ENCODE measurements at places on chromosomes 4 and X. TPM values are rescaled to one million over a fixed set of nuclear protein-coding genes. Genes with fewer than 3 reads are reported as not detected.
A peak's percentile ranks its signal among the peaks of the same experiment; 100 is the strongest.

DNA sequence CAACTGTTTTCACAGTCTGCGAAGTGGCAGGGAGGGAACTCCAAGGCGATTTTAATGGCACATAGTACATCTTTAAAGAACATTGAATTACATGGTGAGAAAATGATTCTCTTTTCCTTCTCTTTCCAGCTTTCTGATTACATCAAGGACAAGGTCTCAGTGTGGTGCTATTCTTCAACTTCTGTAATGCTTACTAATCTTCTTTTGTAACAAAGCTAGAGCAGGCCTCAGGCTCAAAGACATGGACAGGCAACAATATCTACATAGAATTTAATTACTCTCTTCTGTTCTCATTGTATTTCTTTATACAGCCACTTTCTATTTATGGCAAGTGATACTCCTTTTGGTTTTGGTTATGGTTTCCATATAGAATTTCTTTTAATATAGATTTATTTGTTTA, 48.4 kb downstream of the RTL5 start:
- ATAC-seq, result no peak

TKTL2 gene
- total RNA-seq, result not detected

KLHL15 gene
- 2.1 TPM for total RNA-seq

- no peak for ATAC-seq
Measured at GRCh38 chr4:124431653-124432192, 280.8 kb downstream of the ANKRD50 start.

DNA sequence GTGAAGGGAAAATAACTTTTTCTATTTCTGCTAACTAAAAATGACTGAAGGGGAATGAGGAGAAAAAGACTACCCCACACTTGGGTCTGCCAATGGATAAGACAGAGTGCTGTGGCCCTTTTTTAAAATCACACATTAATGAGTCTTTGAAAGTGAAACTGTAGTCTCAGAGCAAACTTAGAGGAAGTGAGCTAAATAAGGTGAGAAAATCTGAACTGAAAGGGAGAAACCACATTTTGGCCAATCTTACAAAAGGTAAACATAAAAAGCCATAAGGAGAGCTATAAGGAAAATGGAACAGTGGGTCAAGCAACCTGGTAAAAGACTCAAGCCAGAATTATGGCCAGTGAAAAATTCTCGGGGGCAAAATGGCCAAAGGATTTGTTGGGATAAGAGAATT, 755.1 kb upstream of the IGFBP7 start:
- no peak for ATAC-seq

DNA sequence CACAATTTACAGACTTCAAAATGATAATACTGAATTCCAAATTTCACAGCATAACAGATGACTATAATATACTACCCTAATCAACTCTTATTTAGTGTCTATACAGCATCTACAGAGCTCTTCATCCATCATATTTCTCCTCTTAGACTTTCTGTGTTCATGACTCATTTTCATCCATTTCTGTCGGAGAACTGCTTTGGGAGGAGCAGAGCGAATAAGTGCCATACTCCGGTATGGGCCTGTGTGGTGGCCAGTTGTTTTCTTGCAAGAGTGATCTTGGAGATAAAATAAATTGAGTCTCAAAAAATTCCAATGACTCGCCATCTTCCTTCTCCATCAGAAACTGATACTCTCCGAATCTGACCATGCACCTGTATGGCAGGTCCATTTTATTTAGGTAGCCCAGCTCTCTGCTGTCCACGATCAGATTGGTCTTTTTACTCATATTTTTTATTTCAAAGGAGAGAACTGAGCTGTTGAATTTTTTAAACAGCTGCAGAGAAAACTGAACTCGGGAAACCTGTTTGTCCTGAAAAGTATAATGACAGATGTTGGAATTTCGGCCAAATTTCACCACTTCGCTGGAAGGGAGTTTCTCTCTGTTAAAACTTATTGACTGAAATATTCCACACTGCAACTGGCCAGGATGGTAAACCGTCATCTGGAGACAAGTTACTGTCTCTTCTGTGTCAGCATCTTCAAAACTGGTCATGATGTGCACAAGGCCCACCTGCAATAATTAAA, 7.8 kb downstream of the TIFA start:
- peak; percentile 27 for ATAC-seq

GALNTL6 gene
- not detected for total RNA-seq

ERAS gene
- total RNA-seq, result not detected

DNA sequence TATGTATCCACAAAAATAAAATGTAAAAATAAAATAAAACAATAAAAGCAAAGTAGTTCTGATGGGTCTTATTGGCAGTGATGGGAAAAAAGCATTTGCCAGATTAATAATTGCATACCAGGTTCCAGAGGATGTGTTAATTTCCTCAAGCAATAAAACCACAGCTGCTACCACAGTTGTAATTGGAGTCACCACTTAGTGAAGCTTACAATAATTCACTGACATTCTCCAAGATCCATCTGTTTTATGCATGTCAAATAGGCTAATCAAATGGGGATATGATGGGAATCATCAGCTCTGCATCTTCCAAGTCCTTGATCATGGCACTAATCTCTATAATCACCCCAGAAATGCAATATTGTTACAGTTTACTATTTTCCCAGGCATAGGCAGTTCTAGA, 123.5 kb upstream of the EMCN start:
- no peak for ATAC-seq

- ATAC-seq, result no peak
Measured at GRCh38 chr4:98314791-98315565, 53.8 kb downstream of the RAP1GDS1 start.

DNA sequence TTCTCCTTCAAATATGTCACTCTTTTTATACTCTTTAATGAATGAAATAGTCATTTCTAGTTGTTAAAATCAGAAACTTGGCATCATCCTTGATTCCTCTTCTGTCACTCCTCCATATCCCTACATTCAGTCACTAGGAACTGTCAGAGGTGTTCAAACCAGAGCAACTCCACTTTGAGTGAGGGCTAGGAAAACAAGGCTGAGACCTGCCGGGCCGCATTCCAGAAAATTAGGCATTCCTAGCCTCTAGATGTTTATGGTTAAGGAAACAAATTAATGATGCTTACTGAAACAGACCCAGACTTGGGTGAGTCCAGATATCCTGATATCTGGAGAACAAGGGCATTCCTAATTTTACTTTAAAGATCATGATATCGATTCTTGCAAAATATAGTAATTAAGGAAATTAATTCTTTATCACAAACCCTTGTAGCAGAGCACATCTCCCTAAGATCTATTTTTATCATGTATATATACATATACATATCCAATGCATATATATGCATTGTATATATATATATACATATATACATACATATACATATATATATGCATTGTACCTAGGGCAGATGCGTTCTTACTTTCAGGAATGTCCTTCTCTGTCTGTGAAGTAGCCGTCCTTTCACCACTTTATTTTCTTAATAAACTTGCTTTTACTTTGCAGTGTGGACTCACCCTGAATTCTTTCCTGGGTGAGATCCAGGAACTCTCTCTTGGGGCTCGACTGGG, 98.4 kb upstream of the GC start:
- no peak for ATAC-seq

WAS gene
- 1.2 TPM for total RNA-seq

DNA sequence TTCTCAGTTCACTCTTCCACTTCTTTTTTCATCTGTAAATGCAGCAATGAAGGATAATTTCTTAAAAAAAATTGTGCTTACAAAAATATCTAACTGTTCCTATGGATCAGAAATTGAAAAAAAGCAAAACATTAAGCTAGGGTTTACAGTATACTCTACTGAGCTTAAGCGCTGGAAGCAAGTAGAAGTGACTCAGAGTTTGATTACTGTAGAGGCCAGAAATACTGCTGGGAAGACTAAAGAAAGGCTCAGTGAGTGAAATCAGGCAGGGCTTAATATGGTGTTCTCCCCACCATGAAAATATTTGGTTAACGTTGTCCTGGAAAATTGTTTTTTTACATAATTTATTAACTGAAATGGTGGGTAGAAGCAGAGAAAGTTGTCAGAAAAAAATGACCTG, 1061.8 kb upstream of the GRIA3 start:
- no peak for ATAC-seq

TMSB15A gene
- not detected for total RNA-seq

GRCh38 chr4:129153700-129154099, 57.7 kb downstream of the C4orf33 start:
- no peak for ATAC-seq

PLAC1 gene
- total RNA-seq, result not detected

DNA sequence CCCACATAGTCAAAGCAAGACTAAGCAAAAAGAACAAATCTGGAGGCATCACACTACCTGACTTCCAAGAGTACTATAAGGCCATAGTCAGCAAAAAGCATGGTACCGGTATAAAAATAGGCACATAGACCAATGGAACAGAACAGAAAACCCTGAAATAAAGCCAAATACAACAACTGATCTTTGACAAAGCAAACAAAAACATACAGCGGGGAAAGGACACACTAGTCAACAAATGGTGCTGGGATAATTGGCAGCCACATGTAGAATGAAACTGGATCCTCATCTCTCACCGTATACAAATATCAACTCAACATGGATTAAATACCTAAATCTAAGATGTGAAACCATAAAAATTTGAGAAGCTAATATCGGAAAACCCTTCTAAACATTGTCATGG, 819.3 kb upstream of the FRG1 start:
- ATAC-seq, result no peak

NAAA gene
- 22.9 TPM for total RNA-seq

- no peak for ATAC-seq
Measured at GRCh38 chr4:3858046-3858730, 92.0 kb downstream of the ADRA2C start.

GRCh38 chrX:111180750-111181240, 84.8 kb downstream of the PAK3 start:
- no peak for ATAC-seq

DNA sequence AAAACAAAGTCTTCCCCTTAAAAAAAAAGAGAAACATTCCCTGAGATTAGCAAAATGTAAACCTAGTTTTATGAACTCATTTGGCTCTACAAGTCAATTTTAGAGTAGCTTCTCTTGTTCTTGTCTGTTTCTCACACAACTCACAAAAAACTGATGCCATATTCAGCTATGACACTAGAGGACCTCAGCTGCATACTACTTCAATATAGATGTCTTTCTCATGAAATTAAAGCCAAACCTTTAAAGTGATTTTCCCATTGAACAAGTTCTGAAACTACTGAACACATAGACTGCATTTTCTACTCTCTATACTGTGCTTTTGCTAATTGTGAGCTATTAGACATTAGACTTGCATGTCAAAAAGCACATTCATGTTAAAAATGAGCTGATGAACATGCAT, 49.8 kb downstream of the TBCK start:
- no peak for ATAC-seq

- no peak for ATAC-seq
Measured at GRCh38 chrX:2934715-2935710, 5.9 kb upstream of the ARSD start.

CDX4 gene
- total RNA-seq, result not detected

CYP4V2 gene
- total RNA-seq, result 3.8 TPM

DNA sequence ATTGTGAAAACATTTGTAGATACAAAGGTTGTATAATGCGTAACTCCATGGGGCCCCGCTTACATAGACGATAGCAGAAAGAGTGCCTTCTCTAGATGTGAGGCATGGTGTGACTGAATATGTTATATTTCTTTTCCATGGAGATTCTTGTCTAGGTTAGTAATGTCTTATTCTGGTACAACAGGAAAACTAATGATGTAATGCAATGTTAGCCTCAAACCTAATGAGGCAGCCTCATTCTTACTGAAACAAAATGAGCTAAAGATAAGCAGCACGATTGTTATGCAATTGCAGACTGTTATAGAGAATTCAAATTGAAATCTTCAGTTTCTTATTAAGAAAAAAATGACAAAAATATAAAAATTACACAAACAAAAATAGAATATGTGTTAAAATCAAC, 171.1 kb upstream of the ANKRD50 start:
- ATAC-seq, result no peak

EMCN gene
- 4.7 TPM for total RNA-seq

DOCK11 gene
- 9.3 TPM for total RNA-seq

PCYT1B gene
- total RNA-seq, result 0.64 TPM

DNA sequence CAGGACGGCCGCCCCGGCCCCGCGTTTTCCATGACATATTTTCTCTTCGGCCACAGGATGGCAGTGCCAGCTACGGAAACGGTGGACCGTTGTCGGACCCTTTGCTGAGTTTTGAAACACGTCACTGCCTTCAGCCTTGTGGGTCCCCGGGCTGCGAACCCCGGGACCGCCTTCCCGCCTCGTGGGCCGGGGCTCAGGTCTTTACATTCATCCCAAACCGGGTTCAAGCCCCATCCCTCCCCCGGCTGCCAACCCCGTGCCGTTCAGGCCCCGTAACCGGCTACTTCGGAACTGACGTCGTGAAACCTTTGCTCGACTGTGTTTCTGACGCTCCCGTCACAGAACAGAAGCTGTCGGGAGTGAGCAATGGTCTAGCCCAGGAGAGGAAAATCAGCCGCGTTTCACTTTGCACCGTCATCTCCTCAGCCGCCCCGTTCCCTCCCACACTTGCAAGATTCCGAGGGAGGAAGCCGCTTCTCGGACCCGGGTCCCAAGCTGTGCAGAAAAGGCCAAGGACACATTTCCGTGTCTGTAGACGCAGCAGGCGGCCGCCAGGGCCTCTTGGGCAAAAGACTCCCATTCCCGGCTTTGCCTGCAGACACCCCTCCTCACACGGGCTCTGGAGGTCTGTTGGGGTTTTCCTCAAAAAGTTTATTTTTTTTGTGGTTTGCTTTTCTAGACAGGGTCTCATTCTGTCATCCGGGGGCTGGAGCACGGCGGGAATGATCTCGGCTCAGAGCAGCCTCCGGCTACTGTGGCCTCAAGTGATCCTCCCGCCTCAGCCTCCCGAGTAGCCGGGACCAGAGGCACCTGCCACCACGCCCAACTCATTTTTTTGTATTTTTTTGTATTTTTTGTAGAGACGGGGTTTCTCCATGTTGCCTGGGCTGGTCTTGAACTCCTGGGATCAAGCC, 41.4 kb upstream of the PPP2R3B start:
- ATAC-seq, result no peak

GRCh38 chrX:10395643-10396042, 224.7 kb downstream of the MID1 start:
- ATAC-seq, result no peak

GRCh38 chrX:153780678-153781427, at the start of gene SRPK3:
SRPK3 (plus strand) TSS chrX:153781041; CDS start chrX:153781087, 46 bp downstream.
- peak; percentile 2 for ATAC-seq

DNA sequence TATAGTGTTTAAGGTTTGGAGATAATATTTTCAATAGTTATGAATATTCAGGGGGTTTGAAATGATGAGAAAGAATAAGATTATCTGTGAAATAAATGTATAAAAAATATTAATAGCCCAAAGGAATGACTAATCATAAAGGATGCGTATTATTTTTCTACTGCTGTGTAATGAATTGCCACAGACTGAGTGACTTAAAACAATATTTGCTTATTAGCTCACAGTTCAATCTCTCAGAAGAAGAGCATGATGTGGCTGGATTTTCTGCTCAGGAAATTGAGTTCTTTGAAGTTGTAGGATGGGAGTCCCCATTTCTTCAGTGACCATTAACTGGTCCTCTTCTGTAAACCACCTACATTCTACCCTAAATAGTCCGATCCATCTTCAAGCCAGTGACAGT, 1680.8 kb upstream of the AGA start:
- ATAC-seq, result no peak

NLGN3 gene
- total RNA-seq, result 0.08 TPM

GRCh38 chr4:151561551-151562256, 152.7 kb downstream of the FHIP1A start:
- no peak for ATAC-seq

All from esophagus mucosa (tissue), 1 donor.